Amniotic stem cell (primary cell): ENCODE measurements at places on chromosomes 6 and 20.

DNA sequence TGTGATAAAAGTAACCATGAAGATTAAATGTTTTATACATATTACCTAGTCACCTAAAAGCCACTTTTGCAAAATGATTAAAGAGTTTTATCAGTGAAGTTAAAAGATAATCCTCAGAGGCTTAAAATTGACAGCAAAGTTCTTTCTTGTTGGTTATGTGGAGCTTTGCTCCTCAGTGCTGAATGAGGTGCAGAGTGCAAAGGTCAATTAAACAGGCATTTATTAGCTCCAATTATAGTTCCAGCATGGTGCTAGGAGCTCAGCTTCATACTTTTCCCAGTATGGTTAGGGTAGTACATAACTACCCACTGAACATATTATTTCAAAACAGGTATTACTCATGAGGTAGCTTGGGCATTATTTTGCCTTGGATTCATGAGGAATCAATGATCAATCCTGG lies 414.0 kb upstream of the RUNX2 start:
- no peak for DNase-seq

DNA sequence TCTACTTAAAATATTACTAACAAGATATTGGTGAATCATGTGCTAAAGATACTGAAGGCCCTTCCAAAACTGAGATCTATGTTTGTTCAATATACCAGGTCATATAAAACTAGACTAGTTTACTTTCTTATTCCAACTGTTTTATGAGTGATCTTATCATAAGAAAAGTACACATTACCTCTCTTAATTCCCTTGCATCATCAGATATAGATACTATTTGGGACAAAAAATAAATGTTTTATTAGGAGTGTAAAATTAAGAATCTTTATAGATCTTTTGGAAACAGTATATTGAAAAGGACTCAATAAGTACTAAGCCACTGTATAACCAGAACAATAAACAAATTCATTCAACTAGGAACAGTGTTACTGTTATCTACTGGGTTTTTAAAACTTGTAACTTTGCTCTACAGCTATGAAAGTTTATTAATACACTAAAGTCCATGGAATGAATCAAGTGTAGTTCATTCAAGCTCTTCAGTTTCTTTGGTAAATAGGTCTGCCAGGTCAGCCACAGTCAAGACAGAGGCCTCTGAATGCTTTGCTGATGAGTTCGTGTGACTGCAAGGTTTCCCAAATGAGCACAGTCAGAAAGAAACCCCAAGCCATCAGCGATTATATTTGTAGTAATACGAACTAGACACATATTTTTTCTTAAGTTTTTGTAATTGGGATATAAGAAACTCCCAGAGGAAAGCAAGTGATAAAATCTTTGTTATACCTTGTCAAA lies 71.8 kb upstream of the FBXO30 start:
- no peak for DNase-seq

GRCh38 chr6:163745536-163746400 lies 331.2 kb downstream of the QKI start:
- DNase-seq, result peak; percentile 88

- no peak for DNase-seq
These were observed 1086.2 kb downstream of the KIF16B start for GRCh38 chr20:15487030-15487429.

DNA sequence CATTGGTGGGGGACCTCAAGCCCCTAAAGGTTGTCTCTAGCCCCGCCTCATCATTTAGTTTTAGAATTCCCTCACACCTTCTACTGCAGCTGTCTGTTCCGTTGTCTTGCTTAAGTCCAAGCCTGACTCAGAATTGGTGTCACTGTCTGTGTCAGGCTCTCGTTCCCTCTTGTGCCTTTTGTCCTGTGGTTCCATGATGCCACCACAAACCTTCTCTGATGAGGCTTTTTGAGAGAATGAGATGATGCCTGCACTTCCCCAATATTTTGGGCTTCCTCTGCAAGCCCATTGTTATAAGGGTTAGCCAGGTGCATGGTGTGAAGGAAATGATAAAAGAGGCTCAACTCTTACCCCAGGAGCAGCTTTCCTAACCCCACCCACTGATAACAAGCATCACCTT lies 8.1 kb upstream of the AKIRIN2 start:
- DNase-seq, result no peak

DNA sequence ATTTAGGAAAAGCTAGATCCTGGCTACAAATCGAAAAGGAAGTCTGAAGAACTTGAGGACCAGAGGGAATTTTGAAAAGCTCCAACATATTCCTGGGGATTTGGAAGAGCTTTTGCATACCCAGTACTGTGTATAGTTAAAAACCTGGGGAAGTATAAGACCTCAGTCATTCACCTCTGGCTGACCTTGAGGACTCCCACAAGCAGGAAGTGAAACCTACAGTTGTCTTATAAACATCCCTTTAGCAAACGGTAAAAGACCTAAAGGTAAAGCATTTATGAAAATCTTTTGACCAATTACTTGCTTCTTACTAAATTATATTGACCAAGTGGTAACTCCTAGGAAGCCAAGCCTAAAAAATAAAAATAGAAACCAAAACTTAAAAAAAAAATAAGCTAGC lies 175.0 kb downstream of the HAO1 start:
- DNase-seq, result no peak

DNA sequence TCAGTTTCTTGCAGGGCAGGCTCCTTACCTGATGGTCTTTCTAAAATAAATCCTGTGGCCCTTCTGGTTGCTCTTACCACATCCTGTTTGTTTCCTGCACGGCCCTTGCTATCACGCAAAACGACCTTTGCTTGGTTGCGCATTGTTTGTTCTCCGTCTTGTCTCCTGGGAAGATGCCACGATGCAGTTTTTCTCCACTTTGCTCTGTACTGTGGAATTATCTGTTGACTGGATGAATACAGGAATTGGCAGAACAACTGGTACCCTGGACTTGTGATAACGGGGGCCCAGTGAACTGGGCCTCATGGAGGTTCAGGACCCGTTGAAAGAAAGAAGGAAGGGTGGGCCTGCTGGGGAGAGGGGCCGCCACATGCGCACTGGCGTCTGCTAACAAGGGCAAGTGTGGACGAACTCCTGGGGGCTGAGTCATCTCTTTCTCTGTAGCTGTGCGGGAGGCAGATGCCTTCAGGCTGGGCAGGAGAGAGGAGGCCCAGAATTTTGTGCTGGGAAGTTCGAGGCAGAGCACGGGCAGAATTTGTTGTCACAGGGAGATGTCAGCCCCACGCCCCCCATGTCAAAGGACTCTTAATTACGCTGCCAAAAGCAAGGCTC lies 139.9 kb downstream of the BMP7 start:
- no peak for DNase-seq

- no peak for DNase-seq
These were observed 112.3 kb downstream of the CBLN4 start for GRCh38 chr20:55893031-55893430.

DNA sequence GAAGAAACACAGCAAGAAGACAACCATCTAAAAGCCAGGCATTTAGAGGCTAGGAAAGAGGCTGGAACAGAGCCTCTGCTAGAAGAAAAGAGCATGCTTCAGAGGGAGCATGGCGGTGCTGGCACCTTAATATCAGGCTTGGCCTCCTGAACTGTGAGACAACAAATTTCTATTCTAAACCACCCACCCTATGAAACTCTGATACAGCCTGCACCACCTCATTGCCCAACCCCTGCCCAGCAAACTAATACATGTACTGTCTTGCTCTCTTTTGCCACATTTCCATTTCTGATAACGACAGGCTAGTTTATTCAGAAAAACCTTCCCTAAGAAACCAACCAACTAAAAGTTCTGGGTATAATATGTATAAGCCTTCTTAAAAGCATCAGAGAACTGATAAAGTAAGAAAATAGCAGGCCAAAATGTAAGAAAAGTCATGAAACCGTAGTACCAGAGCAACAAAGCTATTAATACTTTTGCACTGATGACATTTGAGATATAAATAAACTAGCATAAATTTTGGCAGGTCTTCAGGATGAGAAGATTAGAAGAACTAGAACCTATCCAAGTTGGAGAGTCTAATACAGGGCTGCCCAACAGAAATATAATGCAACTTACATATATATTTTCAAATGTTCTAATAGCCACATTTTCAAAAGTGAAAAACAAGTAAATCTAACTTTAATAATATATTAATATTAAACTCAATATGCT lies 184.7 kb upstream of the HSF2 start:
- DNase-seq, result no peak

- DNase-seq, result no peak
These were observed 55.2 kb downstream of the TIAM2 start for GRCh38 chr6:155050311-155050710.

DNA sequence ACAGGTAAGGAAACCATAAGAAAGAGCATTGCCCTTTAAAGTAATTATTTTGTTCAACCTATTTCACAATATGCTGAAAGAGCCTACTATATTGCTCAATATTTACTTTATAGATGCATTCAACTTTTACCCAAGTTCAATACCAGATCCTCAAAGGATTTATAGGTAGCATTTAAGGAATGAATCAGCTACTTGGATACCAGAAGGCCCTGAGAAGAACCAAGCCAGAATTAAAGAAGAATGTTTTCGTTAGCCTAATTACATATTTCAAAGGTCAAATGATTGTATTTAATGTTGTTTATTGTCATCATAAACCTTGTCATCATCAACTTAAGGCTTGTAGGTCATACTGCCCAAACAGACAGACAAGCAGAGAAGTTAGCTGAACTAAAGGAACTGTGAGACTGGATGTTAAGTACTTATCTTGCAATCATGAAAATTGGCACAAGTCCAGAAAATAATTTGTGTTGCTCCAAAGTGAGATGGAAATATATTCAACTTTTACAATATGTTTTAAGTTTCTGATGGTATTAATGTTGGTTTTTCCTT lies 636.7 kb downstream of the RFPL4B start:
- no peak for DNase-seq
